HCEC 1CT (cell line): ENCODE measurements at places on chromosomes 7 and 10.

- DNase-seq: peak; percentile 52
Observed at GRCh38 chr7:29564496-29565223, 1.0 kb downstream of the PRR15 start.

DNA sequence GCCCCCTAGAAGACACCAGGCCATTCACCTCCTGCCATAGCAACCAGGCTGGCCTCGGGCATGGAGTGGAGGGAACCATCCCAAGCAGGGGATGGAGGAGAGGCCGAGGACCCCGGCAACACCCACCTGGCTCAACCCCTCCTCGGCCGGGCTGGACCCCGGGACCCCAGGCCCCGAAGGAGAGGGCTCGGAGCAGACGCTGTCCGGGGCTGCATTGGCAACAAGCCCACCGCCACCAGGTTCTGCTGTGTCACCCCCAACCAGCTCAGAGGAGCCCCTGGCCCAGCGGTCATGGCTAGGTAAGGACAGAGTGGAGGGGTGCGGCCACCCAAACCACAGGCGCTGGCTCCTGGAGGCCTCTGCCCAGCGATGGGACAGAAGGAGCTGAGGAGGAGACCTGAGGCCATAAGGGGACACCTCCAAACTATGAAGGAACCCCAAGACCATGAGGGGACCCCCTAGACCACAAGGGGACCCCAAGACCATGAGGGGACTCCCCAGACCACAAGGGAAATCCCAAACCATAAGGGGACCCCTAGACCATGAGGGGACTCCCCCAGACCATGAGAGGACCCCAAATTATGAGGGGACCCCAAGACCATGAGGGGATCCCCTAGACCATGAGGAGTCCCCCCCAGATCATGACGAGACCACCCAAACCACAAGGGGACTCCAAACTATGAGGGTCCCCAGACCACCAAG, 74.7 kb upstream of the PDGFA start:
- DNase-seq: no peak

GRCh38 chr10:31819391-31819820, 109.2 kb downstream of the ARHGAP12 start:
- DNase-seq: no peak

- DNase-seq: no peak
Observed at GRCh38 chr10:62856021-62856420, 39.9 kb upstream of the EGR2 start.

GRCh38 chr7:151644554-151644953, 124.9 kb upstream of the RHEB start:
- DNase-seq: no peak
